ENCODE measurements at places on chromosomes 7 and 10.

GRCh38 chr10:110420401-110421193, 77.1 kb upstream of the DUSP5 start:
- DNase-seq = no peak

- no peak for DNase-seq
Observed at GRCh38 chr10:636016-636730, 53.3 kb downstream of the DIP2C start.

GRCh38 chr10:122911889-122912484, 1.6 kb downstream of the FAM24A start:
- peak; percentile 44 for DNase-seq

GRCh38 chr10:5656737-5657579, 9.4 kb downstream of the ASB13 start:
- no peak for DNase-seq

GRCh38 chr7:33710608-33711007, 194.7 kb upstream of the BMPER start:
- no peak for DNase-seq

- DNase-seq = no peak
Observed at GRCh38 chr7:47817917-47818316, 130.3 kb downstream of the PKD1L1 start.

Measured in T-helper 9 cell (primary cell).